HAP-1 (cell line): ENCODE measurements at places on chromosomes 3 and 15.

GRCh38 chr3:5053021-5053831, 68.9 kb upstream of the ARL8B start:
- no peak for DNase-seq

- no peak for DNase-seq
Measured at GRCh38 chr3:65314269-65314668, 626.5 kb upstream of the ADAMTS9 start.

- no peak for DNase-seq
Measured at GRCh38 chr3:170081079-170081741, 43.4 kb downstream of the GPR160 start.

DNA sequence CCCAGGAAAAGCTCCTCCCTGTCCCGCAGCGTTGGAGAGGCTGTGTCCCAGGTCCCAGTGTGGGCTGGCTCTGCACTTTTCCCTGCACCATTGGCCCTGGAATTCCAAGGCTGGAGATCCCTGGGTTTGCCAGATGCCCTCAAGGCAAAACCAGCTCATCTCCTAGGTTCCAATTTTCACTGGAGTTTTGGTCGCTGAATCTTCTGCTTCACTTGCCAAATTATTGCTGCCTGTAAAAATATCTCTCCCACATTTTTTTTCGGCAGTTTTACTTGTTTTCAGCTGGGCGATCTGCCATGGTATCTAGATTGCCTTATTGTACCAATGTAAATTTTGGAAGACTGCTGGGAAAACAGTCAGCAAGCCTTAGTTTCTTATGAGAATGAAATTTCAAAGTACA, 150.9 kb upstream of the ATP10A start:
- DNase-seq: no peak
